ENCODE measurements at places on chromosomes 3 and 15. TPM values are rescaled to one million over a fixed set of nuclear protein-coding genes. Genes with fewer than 3 reads are reported as not detected.

DNA sequence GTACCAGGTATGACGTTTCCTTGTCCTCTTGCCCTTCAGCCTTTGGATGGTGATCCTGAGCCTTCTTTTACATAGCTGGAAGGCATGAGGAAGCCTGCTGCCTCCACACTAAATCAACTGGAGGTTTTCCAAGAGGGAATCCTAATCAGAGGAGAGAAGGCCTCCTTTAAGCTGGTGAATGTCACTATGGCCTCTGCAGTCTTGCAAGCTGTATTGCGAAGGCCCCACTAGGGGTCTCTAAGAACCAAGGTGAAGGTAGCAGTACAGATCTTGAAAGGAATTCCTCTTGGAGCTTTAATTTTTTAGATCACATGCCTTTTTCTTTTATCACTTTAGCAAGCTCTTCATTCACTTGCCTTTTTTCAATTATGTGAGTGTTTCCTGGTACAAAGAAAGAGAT, 119.2 kb downstream of the GHSR start:
- no peak for DNase-seq

GRCh38 chr3:9644245-9644644, 5.1 kb upstream of the MTMR14 start:
- no peak for DNase-seq

GRCh38 chr3:131957511-131957910, 77.3 kb downstream of the CPNE4 start:
- DNase-seq, result no peak

- DNase-seq, result no peak
These were observed 427.1 kb upstream of the RASGRP1 start for GRCh38 chr15:38991701-38992100.

Gene NGRN
- 163 TPM for polyA plus RNA-seq

Gene GOLGA8G
- polyA plus RNA-seq, result not detected

Gene CHCHD4
- polyA plus RNA-seq, result 33.4 TPM
